Activated CD4-positive, alpha-beta T cell treated with anti-CD3 and anti-CD28 coated beads, Interleukin-2, amount 50 U/mL, for 24 hours (primary cell): ENCODE measurements at places on chromosomes 3 and 15.

DNA sequence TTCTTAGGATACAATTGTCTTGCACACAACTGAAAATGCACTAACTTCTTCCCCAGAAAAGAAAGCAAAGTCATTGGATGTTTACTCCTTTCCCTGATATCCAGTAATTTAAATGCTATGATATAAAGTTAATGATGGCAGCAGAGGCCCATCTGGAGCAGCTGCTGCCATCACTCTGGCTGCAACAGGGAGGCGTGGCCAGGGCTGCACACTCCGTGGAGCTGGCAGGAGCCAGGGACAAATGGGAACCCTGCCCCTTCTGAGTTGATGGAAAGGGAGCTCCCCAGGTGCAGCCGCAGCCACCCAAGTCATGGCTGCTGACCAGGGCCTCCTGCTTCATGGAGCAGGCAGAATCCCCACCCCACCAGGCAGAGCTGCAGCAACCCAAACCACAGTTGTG lies 72.6 kb upstream of the ALDH1A3 start:
- no peak for DNase-seq

GRCh38 chr3:189606774-189607173 lies 24.4 kb upstream of the TP63 start:
- no peak for DNase-seq

DNA sequence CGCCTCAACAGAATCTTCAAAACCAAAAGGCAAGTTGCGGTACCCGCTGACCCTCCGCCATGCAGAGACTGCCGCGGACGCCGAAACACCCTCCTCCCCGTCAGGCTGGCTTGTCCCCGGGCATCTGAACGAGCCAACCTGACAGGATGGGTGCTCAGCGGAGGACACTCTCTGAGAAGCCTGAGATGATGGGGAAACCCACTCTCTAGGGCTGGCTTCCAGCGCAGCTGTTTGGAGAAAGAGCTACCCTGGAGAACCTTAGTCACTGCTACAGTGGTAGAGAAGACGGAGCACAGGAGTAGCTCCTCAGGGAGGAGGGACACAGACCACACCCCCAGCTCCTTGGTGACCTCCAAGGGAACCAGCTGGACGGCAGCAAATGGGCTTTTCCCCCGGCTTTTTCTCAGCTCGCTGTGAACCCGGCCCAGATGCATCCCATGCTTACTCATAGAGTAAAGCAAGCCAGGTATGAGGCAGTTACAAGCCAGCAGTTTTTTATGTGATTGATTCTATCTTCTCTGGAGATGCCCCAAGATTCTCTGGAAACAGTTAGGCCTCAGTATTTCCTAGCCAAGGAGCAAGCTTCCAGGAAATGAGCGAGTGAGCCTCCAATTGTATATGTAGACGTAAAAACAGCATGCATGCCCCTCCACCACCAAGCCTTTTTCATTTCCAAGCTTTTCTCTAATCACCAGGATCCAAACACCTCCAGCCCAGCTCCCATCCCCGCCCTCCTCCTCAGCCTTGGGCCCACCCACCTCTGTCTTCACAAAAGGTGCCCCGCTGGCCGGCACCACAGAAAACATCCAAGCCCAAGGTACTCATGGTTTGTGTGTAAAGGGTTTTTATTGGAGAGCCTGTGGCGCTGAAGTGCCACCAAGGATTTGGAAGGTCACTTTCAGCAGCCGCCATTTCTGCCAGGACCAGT lies 38.7 kb downstream of the FAM174B start:
- no peak for DNase-seq

DNA sequence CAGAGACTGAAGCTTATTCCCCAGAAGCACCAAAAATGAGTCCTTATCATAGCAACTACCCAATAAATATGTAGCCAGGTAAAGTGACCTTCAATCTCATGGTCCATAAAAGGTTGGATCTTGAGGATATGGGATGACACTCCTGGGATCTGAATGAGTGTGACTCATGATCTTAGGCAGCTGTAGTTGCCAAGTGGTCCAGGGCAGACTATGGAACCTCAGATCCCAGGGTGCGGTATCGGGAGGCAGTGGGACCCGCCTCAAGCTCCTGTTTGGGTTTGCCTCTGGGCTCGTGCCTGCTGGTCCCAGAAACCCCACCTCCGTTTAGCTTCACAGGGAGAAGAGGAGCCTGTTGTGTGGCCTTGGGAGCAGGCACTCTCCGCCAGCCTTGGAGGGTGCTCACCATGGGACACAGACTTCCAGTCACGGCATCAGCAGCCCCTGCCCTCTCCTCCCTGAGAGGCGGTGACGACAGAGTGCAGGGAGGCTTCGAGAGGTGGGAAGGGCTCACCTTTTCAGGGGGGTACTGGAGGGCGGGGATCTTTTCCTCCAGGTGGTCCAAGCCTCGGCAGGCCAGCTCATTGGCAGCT lies 8.1 kb downstream of the PLIN1 start:
- no peak for DNase-seq

DNA sequence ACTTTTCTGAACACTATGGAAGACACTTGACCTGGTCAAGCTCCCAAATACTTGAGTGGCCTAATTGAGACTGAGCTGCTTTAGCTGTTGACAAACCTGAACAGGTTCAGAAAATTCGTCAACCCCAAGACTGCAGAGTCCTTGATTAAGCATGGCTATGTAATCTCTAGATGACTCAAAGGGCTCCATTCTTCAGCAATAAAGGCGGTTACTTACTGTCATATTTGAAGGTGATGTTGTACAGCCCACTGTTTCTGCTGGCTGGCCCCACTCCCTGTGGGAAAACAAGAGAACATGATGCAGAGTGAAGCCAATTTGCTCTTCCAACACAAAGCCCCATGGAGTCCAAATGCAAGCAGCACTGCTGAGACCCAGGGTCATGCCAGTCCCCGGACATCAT lies 45.1 kb downstream of the IL17RD start:
- DNase-seq: no peak

DNA sequence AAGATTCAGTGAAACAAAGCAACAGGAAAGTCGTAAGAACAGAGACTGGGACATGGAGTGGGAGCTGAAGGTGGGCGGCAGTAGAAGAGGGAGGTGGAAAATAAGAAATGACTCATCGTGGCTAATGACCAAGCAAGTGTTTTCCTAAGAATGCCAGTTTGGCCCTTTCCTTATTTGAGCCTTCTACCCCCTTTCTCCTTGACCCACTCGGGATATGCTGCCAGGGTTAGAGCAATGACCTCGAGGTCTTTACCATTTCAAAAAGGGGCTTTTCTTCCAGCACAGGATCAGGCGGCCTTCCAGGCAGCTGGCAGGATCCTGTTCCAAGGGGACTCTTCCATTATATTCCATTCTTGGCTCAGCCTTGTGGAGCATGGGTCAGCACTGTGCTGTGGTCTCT lies 241.1 kb downstream of the RYR3 start:
- DNase-seq: no peak

DNA sequence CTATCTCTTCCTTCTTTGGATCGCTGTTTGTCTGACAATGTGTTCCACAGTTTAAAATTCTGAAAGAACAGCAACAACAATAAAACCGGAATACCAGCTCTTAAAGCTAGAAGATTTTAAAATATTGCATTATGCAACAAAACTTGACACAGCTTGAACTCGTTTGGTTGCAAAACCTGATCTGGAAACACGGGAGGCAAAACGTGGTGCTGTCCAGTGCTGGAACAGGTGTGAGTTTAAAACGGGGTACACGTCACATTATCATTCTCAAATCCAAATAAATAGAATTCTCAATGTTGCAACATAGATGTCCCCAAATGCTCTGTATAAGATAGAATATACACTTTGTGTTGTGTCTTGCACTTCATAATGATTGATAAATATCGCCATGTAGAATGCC lies 110.9 kb upstream of the LYSMD4 start:
- no peak for DNase-seq

DNA sequence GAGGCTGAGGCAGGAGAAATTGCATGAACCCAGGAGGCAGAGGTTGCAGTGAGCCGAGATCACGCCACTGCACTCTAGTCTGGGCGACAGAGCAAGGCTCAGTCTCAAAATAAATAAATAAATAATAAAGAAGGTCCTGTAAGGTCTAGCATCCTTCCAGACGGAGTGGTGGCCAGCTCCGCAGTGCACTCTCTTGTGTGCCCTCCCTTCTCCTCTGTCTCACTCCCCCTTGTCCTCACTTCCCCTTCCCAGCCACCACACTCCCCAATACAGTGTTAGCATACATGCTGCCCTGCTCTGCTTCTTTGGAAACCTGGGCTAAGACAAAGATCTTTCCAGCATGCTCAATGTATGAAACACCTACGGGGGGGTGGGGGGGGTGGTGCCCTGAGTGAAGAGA lies 3.4 kb upstream of the CLN6 start:
- no peak for DNase-seq
